ENCODE measurements at places on chromosomes 2 and 18. TPM values are rescaled to one million over a fixed set of nuclear protein-coding genes. Genes with fewer than 3 reads are reported as not detected.

DNA sequence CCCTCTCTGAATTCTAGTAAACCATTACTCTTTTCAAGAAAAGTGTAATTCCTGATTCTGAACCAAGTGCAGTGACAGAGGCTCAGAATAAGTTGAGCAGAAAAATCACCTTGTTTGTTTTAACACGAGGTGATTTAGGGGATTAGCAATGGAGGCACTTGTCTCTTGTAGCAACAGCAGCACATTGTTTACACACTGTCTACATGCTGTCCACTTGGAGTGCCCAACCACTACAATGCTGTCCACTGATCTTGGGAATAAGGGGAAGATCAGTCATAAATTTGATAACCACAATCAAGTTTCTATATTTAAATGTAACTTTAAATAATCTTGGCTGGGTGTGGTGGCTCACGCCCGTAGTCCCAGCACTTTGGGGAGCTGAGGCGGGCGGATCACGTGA lies 13.9 kb upstream of the RMND5A start:
- DNase-seq: no peak

- no peak for DNase-seq
Measured at GRCh38 chr2:214730800-214731407, 78.6 kb downstream of the BARD1 start.

Gene NLRC4
- total RNA-seq: 0.23 TPM

Gene CPSF3
- total RNA-seq: 50.8 TPM

Gene SFXN5
- 12.8 TPM for total RNA-seq

Gene PSD4
- 221 TPM for total RNA-seq

DNA sequence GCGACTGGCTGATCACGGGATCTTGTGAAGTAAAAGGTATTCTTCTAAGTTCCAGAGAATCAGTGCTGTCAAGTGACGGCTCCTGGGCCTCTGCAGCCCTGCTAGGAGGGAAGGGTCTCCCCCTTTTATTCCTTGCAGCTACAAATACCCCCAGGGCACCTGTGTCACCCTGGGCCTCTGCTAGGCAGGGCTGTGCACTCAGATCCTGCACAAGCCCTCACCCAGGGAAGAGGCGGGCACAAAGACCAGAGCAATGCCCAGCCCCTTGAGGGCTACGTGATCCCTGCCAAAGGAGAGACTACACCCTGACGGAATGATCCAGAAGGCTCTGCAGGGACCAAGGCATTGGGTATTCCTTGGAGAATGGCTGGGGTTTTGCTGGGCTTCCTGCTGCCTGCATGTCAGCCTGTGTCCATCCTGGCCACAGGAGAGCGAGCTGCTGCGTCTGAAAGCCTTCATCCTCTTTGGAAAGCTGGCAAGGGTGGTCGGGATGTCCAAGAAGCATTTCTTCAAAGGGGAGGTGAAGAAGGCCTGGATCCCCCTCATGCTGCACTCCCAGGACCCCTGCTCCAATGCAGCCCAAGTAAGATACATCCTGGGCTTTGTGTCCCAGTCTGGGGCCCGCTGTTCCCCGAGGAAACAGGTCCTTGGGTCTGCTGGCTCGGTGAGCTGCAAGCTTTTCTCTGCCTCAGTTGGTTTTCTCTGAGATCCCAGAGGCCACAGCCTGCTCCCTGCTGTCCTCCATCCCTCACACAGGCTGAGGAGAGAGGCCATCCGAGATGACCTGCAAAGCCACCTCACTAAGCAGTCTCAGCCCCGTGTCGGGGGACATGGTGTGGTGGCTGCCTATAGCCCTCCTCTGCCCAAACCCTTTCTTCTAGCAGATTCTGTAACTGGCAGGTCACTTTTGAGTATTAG lies 24.9 kb downstream of the HJURP start:
- DNase-seq: no peak

DNA sequence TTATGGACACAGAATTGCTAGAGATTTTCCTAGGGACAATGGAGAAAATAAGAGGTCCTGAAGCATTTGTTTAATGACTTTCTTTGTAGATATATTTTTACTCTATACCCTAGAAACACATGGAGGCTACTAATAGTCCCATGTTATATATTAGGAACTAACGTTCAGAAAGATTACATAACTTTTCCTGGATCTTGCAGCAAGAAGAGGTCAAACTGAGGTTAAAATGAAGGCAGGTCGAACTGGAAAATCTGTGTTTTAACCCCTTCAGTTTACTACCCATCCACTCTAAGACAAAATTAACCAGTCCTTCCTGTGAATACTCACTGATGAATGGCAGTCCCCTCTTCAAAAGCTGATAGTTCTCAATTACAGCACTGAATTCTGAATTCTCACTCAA lies 1415.8 kb upstream of the CELF4 start:
- DNase-seq: no peak

- no peak for DNase-seq
Measured at GRCh38 chr18:6284761-6285160, 129.9 kb downstream of the L3MBTL4 start.

DNA sequence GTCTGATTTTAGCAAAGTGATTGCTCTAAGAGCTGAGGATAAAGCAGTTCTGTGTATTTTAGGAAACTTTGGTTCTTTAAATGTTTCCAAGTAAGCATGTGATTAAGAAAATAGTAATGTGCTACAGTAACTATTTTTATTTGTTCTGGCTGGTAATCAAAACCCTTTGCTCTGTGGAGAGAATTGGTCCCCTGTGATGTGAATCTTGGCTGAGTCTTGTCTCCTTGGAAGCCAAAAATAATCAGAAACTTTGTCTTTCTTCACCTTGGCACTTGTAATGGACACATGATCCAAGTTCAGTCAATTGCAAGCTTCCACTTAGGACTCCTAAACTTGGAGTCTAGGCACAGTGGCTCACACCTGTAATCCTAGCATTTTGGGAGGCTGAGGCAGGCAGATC lies 422.7 kb upstream of the CDH20 start:
- DNase-seq: no peak

GRCh38 chr2:207472343-207473048 lies 57.3 kb upstream of the CREB1 start:
- no peak for DNase-seq

DNA sequence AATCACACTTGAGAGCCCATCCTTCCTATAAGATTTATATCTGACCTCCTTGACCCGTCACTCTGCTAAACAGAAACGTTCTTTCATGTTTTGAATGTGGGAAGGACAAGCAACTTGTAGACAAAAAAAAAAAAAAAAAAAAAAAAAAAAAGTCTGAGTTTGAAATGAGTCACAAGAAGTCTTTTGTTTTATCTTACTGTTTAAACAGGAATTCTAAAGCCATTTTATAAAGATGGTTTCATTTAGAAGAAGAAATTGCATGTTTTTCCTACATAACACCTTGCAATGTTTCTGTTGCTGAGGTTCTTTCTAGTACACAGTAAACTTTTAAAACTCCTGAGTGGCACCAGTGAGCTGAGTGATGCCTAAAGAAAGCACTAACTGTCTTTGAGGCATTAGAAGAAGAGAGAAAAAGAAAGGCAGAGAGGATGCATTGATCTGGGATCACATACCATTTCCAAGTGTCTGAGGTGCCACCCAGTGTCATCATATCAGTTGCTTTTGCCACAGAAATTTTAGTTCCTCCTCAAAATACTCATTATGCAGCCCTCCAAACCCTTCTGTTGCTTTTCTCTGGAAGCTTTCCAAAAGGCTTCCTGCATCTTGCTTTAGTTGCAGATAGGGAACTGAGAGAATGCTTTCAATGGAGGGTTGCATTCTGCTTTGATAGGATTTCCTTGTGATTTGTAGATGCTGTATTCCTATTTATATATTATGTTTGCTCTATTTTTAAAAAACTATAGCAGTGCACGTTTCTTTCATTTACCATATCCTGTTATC lies 69.1 kb downstream of the ACVR2A start:
- DNase-seq: no peak

Gene SGPP2
- total RNA-seq: 3.3 TPM

Gene RAMP1
- total RNA-seq: 300 TPM

GRCh38 chr2:184367211-184367610 lies 231.1 kb upstream of the ZNF804A start:
- no peak for DNase-seq

DNA sequence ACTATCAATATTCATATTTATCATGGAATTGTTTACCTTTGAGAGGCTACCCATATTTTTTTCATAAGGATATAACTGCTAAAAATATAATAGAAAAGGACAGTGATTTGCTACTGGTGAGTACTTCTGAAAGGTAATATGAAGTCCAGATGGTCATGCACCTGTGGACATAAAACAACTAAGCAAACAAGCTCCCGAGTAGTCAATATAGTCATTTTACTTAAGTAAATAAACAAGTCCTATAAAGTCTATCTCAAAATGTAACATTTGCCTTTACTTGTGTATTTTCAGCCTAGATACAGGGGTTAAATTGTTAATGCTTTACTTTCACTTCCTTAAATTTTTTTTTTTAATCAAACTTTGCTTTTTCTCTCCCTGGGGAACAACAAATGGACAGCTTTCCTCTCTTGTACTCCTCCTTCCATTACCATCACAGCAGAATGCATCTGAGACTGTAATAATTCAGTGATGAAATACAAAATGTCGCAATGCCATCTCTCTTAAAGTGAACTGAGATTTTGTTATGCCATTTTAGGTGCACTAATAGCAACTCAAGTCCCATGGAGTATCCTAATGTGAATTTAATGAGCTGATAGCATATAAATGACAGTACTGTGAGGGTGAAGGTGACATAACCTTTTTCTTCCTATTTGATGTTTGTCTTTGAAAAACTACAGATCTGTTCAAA lies 1325.4 kb upstream of the ZEB2 start:
- no peak for DNase-seq

DNA sequence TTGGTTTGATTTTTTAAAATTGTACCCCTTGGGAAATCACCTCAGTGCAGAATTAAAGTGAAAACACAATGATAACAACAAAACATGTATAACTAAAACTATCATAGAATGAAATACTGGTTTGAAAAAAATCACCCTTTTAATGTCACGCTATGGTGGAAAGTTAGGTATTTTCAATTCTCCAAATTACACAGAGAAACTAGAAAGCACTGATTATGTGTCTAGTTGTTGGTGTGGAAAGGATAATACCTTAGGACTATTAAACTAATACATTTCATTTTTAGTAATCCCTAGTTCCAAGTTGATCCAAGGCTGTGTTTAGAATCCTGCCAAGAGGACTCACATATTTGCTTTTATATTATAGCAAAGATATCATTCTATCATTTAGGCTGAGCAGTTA lies 71.2 kb downstream of the NUP35 start:
- DNase-seq: no peak

DNA sequence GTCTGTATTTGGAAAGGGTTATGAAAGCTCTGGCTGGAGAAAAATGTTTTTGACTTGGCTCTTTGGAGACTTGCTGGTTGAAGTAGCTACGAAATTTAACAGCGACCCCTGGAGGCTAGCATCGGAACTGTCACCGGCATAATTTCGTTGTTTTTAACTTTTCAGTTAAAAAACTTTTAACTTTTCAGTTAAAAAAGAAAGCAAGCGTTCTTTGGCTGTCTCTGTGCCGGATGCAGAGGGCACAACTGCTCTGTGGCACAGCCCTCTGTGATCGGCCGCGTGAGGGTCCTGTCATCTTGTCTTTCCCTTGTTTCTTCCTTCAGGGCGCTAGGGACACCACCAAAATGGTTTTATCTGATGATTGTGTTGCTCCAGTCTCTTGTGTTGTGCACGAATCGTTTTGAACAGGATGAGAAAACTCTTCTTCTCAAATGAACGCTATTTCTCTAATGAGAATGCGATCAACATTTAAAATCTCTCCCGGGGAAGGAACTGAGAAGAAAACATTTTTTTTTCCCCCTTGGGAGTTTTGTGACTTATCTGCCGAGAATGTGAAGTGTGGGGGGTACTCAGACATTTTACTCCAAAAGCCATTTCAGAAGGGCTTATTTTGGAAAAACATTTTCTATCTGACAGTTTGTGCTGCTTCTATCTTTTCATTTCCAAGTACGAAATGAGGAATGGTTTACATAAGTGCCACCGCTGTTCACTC lies 57.1 kb downstream of the ADCYAP1 start:
- DNase-seq: no peak
